Activated naive CD4-positive, alpha-beta T cell treated with anti-CD3 and anti-CD28 coated beads for 36 hours (primary cell): ENCODE measurements at places on chromosomes 7 and 10.

GRCh38 chr7:108313086-108313485 is 143.2 kb downstream of the NRCAM start:
- DNase-seq = no peak

- DNase-seq = no peak
These were observed 160.6 kb downstream of the MAGI2 start for GRCh38 chr7:79292834-79293233.

GRCh38 chr10:63703113-63703670 is 182.0 kb downstream of the REEP3 start:
- DNase-seq = no peak

- DNase-seq = no peak
These were observed 137.1 kb downstream of the SLC25A13 start for GRCh38 chr7:96184783-96185182.

DNA sequence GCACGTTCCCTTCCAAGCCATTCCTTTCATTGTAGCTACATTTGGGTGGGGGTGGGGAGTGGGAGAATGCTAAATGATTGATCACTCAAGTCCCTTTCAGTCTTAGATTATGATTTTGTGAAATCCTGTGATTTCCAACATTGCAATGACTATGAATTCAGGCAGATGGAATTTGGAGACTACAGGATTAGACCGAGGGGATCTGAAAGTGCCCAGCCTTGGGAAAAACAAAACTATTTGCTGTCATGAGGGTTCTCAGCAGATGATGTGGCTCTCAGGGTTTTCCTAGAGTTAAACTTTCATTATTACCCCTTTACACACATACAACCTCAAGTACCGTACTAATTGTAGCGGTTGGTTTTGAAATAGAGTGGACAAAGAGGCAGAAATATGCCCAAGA is 4.7 kb downstream of the MACROH2A2 start:
- DNase-seq = no peak

- no peak for DNase-seq
These were observed 287.1 kb upstream of the CSTF2T start for GRCh38 chr10:51986516-51986915.

DNA sequence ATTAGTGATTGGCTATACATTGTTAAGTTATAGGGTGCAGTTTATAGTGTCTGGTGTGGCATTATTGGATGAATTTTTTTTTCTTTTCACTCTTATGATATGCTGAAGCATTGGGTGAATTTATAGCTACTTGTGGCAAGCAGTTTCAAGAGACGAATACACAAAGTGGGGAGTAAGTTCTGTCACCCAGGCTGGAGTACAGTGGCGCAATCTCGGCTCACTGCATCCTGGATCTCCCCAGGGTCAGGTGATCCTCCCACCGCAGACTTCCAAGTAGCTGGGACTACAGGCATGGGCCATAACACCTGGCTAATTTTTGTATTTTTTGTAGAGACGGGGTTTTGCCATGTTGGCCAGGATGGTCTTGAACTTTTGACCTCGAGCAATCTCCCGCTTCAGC is 6.3 kb upstream of the SIRT1 start:
- no peak for DNase-seq

DNA sequence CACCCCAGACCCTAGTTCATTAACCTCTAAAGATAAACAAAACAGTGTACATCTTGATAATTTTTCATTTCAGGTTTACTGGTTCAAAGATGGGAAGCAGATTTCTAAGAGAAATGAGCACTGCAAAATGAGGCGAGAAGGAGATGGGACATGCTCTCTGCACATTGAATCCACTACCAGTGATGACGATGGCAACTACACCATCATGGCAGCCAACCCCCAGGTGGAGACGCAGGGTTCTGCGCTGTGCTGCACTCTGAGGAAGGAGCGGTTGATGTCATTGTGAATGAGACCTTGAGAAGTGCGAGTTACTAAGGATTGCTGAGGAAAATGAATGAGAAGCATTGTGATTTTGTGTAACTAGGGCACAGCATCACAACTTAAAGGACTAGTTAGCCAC is 37.6 kb downstream of the ATOH7 start:
- DNase-seq = no peak
